ENCODE measurements at places on chromosomes 12 and 14.

GRCh38 chr12:76449016-76449415 is 100.8 kb upstream of the BBS10 start:
- DNase-seq, result no peak

GRCh38 chr14:81247271-81247766 is 26.6 kb upstream of the GTF2A1 start:
- no peak for DNase-seq

DNA sequence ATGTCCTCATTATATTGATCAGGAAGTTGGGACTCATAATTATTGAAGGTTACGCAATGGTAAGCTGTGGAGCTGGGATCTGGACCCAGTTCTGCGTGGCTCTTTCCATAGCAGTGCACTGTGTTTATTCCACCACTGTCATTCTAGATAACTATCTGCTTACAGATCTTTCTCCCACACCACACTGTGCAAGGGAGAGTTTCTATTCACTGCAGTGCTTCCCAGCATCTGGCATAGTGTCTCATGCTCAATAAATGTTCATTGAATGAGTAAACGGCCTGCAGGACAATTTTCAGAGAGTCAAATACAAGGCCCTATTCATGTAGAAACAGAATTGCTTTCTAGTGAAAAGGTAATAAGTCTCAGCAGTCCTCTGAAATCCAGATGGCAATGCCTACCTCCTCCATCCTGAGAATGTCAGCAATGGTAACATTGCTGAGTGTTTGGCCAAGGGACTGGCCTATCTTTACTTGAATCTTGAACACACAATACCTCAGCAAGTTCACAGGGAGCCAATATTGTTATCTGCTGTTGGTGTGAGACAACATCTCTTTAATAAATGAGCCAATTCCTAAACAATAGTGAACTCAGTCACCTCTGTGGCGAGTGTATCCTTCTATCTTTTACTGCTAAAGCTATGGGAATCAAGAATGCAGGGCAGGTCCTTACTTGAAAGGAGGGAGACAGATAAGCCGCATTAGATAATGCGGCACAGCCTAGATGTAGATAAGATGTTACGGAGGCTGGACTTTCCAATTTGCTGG is 332.4 kb upstream of the PRICKLE1 start:
- DNase-seq, result no peak

GRCh38 chr14:41872931-41873685 is 266.4 kb downstream of the LRFN5 start:
- no peak for DNase-seq

- DNase-seq, result no peak
Measured at GRCh38 chr12:6631549-6631961, 4.2 kb downstream of the LPAR5 start.

DNA sequence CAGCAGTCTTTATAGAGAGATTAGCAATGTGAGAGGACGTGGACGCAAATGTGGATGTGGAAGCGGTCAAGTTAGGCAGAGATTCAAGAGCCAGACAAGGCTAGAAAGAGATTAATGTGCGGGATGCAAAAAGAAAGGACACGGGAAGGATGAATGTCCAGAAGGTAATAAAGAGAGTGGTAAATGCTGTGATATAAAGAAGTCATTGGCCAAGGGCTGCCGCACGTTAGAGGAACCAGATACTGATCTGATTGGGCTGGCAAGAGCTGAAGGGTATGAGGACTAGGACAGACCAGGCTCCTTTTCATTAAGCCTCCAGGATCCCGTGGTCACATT is 59.5 kb downstream of the DHRS2 start:
- DNase-seq, result no peak

- no peak for DNase-seq
Measured at GRCh38 chr12:95967301-95967700, 24.2 kb downstream of the AMDHD1 start.
